ENCODE measurements at places on chromosomes 6 and 20. TPM values are rescaled to one million over a fixed set of nuclear protein-coding genes. Genes with fewer than 3 reads are reported as not detected.

DNA sequence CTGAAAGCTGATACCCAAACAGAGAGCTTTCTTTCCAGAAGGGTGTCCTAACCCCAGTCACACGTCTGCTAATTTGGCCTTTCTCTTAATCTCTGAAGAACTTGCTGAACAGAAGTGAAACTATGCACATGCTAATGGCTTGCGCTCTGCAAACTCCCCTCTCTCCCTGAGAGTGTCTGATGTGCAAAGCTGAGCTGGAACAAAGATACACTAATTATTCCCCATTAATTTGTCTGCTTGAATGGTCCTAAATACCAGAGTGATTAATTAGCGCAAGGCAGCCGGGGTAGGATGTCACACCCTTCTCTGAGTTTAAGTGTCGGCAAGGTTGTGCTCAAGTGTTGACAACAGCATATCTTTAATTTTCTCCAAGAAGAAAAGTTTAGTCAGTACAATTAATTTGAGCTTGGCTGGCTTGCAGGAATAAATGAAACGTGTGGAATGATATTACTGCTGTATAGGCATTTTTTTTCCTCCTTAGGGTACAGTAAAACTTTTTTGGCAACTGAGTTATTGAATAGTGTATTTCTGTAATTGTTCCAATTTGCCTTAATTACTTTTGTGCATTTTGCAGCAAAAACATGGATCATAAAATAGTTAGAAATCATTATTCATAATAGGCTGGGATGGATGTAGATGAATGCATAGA lies 715.9 kb upstream of the POU3F2 start:
- no peak for DNase-seq

- DNase-seq, result no peak
These were observed 490.8 kb downstream of the EPM2A start for GRCh38 chr6:145244349-145245100.

- peak; percentile 51 for DNase-seq
These were observed 46.8 kb downstream of the PYGB start for GRCh38 chr20:25294459-25295385.

DNA sequence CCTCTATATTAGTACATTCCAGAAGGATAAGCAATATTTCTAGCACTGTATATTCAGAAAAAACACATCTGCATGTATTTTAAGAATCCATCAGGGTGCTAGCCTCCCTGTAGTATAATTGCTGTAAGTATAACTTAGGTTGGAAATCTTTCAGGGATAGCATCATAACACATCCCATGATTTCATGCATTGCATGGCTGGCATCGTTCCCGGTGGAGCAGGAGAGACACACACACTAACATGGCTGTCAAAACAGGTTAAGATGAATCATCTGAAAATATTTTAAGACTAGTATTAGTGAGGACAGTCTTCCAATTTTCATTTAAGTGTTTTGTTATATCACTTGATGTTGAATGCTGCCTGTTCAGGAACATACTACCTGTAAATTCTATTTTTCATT lies 32.1 kb upstream of the CENPW start:
- DNase-seq, result no peak

DNA sequence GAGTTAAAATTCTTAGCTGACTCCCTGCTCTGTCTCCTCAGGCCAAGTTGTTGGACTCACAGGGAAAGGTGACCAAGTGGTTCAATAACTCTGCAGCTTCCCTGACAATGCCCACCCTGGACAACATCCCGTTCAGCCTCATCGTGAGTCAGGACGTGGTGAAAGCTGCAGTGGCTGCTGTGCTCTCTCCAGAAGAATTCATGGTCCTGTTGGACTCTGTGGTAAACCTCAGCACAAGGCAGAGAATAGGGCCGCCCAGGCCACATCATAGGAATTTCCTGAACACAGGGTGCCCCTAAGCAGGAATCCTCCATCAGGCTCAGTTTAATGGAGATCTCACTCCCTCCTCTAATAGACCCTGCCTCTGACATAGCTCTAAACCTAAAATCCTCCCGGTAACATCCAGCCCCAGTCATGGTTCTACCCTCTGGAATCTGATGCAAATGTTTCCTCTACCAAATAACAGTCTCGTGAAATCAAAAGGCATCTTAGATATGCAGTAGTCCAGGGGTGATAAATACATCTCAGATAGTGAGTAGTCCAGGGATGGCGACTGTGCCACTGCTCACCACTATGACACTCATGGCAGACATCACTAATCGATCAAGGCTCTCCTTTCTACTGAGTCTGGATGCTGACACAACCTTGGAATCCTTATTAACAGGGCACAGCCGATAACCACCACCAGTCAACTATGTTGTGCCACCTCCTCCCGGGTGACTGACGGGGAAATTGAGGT lies 18.3 kb downstream of the BPIFB1 start:
- peak; percentile 39 for DNase-seq

DNA sequence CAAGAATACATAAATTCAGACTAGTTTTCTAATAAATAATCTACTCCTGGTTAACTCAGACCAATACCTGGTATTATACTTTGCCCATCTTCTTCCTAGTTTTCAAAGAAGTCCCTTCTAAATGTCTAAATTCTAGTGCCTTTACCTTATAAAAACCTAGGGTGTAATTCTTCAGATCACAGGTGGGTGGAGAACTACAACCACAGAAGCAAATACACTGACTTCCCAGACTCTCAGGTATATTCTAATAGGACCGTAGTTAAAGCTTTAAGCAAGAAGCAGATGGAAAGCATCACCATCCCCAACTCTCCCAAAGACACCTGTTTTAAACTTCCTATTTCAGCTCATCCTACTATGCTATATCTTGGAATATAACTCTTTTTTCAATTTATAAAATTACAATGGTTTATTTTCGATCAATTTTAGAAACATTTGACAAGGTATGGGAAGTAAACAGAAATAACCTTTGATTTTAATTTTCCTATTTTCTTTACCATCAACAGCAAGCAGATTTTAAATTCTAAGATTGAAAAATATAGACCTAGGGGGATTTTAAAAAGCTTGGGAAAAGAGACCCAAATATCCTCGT lies 15.8 kb downstream of the MAN1A1 start:
- no peak for DNase-seq

GRCh38 chr6:45377043-45377553 lies 636 bp downstream of the SUPT3H start:
- DNase-seq, result no peak

The TPD52L1 gene
- total RNA-seq, result 184 TPM

The BTN2A1 gene
- total RNA-seq, result 23.4 TPM

The GSTA1 gene
- total RNA-seq, result not detected

Measured in PC-9 (cell line).